ENCODE measurements at places on chromosomes 11 and 22.

- DNase-seq, result no peak
These were observed 47.6 kb downstream of the MAML2 start for GRCh38 chr11:96295369-96295768.

- peak; percentile 75 for DNase-seq
These were observed 22.1 kb upstream of the RRAS2 start for GRCh38 chr11:14380947-14381561.

- DNase-seq, result no peak
These were observed 21.3 kb downstream of the PHF21A start for GRCh38 chr11:46099963-46100316.

DNA sequence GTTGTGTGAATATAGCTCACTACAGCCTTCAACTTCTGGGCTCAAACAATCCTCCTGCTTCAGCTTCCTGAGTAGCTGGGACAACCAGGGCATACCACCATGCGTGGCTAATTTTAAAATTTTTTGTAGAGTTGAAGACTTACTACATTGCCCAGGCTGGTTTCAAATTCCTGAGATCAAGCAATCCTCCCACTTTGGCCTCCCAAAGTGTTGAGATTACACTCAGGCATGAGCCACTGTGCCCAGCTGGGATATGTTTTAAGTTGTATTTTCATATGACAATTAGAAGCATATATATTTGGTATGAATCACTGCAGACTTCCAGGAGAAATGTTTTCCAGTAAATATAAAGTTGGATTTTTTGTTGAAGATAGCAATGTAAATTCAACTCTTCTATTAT is 15.4 kb downstream of the DDX10 start:
- DNase-seq, result no peak

DNA sequence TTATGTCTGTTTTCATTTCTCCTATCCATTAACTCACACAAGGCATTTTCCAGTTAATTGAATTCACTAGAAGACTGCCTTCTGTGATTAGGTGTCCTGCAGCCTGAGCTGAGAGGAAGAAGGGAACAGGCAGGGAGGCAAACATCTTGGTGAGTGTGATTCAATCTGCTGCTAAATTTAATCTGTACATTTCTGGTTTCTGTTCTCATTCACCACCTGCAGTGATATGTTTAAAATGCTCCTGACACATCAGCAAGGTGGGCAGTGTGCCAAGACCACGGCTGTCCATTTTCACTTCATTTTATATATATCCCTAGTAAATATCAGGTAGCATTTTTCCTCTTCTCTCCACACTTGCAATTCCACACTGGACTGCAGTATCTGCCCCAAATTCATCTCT is 416.5 kb downstream of the TMEM135 start:
- DNase-seq, result no peak

DNA sequence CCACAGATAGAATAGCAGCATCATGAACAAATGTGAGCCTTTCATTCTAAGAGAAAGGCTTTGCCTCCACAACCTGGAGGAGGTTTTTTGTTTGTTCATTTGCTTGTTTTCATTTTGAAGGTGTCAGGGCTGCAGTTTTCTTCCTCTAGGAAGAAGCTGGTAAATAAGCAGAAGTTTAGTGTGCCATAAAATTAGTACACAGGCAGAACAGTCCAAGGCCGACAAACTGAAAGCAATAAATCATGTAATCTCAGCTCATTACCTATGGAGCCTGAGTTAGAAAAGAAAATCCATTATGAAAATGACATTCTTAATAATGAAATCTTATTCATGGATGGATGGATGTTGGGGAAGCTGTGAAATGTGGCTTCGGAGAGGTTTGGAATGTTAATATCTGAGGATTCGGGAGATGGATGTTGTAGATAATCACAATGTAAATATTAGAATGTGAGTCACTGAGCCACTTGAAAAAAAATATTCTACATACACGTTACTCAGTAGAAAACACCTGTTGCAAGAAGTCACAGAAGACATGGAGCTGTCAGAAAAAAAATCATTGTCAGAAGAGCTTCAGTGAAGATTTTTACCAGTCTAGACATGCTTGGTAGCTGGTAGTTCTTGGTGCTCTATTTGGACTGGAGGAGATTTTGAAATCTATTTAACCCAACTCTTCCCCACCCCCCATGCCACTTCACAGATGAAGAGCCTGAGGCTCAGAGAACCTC is 15.0 kb upstream of the ZDHHC13 start:
- no peak for DNase-seq

All from T-helper 2 cell (primary cell).